Mesothelial cell of epicardium (in vitro differentiated cells): ENCODE measurements at places on chromosomes 6 and 20.

DNA sequence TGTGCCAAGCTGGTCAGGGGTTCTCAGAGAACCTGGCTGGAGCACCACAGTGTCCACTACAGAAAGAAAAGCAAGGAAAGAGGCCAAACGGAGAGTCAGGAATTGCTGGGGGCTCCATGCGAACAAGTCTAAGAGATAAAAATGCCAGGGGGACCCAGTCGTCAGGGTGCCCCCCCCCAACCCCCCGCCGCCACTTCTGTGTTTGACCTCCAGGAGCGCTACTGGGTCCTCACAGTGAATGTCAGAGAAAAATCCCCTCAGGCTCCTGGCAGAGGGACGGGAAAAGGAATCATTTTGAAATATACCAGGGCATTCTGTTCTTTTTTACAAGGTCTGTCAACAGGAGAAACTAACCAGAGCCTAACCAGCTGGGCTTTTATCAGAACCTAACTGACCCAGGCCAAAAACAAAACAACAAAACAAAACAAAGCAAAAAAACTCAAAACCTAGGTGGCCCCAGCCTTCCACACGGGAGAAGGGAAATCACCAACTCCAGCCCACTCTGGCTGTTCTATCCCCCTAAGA is 17.9 kb upstream of the NELFCD start:
- DNase-seq = no peak
- H3K4me1 ChIP-seq = no peaks in the 10 kb centered on the region
- peaks cover 2% of the 10 kb centered on the region for H3K27me3 ChIP-seq
- peaks cover 3% of the 10 kb centered on the region for H3K36me3 ChIP-seq
- H3K4me3 ChIP-seq = no peak overlapping the region

DNA sequence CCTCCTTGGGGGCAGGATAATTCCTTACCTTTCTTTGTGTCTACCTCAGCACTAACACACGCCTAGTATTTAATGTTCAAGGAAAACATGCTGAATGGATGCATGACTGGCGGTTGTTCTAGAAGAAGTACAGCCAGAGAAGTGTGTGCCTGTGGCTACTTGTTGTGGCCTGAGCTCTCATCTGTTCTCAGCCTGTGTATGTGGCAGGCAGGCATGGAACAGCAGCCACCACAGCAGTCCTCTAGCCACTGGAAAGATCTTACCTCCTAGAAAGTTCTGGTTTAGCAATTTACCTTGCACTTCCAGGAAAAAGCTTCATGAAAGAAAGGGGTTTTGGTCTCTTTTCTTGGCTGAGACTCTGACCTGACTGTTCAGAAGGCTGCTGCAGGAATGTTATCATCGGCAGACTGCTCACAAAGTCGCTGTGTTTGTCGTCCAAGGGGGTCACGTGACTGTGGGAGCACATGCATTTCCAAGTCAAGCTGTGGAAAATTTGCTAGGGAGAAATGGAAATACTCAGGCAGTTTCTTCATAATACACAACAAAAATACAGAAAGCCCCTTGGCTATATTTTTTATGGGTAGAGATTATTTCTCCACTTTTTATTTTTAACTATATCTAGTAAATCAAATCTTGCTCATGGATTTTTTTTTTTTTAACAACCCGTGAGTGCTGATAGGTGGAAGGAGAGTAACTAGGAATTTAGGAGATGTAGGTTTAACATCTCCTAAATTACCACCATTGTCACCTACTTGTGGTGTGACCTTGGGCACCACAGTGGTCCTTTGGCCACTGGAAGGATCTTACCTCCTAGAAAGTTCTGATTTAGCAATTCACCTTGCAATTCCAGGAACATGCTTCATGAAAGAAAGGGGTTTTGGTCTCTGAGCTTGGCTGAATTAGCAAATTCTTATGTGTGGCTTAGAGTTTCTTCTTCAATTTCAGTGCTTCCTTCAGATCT is 110.8 kb upstream of the GPR6 start:
- peak overlapping the region; percentile 69 for H3K27ac ChIP-seq
- H3K36me3 ChIP-seq = no peaks in the 10 kb centered on the region
- H3K27me3 ChIP-seq = no peaks in the 10 kb centered on the region
- H3K4me1 ChIP-seq = peaks cover 45% of the 10 kb centered on the region

GRCh38 chr6:81145506-81145905 is 607.0 kb downstream of the TENT5A start:
- no peaks in the 10 kb centered on the region for H3K4me1 ChIP-seq
- no peaks in the 10 kb centered on the region for H3K36me3 ChIP-seq
- no peaks in the 10 kb centered on the region for H3K27me3 ChIP-seq

- H3K4me1 ChIP-seq = no peaks in the 10 kb centered on the region
- H3K4me3 ChIP-seq = no peak overlapping the region
- no peak overlapping the region for H3K27ac ChIP-seq
- no peaks in the 10 kb centered on the region for H3K36me3 ChIP-seq
- H3K27me3 ChIP-seq = peaks cover 59% of the 10 kb centered on the region
These were observed 19.9 kb upstream of the BPIFA2 start for GRCh38 chr20:33148040-33148439.

- no peaks in the 10 kb centered on the region for H3K27me3 ChIP-seq
- H3K27ac ChIP-seq = no peak overlapping the region
- DNase-seq = no peak
- no peak overlapping the region for H3K4me3 ChIP-seq
- no peaks in the 10 kb centered on the region for H3K36me3 ChIP-seq
These were observed 33.2 kb downstream of the ENPP1 start for GRCh38 chr6:131840936-131841583.

DNA sequence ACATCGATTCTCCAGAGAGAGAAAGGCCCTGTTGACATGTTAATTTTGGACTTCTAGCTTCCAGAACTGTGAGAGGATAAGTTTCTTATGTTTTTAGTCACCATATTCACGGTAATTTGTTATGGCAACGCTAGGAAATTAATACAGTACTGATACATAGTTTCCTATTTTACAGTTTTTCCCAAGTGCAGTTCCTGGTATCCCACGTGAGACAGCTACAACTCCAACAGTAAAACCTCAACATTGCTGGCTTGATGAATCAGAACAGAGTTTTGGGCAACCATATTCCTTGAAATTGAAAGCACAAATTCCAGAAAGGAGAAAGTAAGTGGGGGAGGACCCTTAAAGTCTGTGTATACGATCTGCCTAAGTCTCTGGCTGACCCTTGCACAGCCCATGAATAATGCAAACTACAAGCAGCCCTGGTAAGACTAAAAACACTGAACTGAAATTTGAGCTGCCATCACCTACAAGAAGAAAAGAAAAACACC is 505.1 kb upstream of the NRSN1 start:
- H3K27me3 ChIP-seq = no peaks in the 10 kb centered on the region
- H3K36me3 ChIP-seq = peaks cover 5% of the 10 kb centered on the region
- H3K4me3 ChIP-seq = no peak overlapping the region
- DNase-seq = no peak
- H3K27ac ChIP-seq = peak overlapping the region; percentile 73
- peaks cover 39% of the 10 kb centered on the region for H3K4me1 ChIP-seq

DNA sequence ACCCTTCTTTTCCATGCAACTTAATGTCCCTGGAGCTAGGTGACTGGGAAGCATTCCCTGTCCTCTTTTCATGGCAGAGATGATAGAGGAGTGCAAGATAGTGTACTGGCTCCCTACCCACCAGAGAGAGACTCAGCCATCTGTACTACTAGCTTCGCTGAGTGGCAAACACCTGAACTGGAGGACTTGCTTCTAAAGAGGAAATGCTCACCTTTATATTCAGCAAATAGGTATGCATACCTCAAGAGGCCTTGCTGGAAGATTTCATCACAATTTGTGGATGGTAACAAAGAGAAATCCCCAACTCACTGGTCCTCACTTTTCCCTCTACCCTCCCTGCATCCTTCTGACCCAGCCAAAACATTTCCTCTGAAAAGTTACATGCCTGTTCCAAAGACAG is 124.1 kb downstream of the FOXA2 start:
- no peak for DNase-seq
- H3K4me1 ChIP-seq = peaks cover 25% of the 10 kb centered on the region
- H3K4me3 ChIP-seq = no peak overlapping the region
- no peaks in the 10 kb centered on the region for H3K36me3 ChIP-seq

DNA sequence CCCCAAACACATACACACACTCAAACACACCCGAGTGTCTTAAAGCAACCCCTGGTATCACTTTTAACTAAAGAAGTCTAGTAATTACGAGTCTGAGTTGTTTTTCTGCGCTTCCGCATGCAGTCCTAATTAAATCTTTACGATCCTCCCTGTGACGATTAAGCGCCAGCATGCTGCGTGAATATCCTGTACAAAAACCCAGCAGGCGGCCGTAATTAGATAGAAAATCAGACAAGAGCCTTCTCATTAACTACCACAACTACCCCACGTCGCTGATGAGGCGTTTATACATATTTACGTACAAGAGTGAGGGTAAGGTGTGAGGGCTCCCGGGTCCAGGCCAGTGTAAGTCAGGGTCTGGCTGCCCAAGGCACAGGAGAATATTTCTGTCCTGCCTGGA is 8.1 kb downstream of the TFAP2B start:
- peaks cover 94% of the 10 kb centered on the region for H3K27me3 ChIP-seq
- no peak overlapping the region for H3K27ac ChIP-seq
- H3K4me1 ChIP-seq = peaks cover 64% of the 10 kb centered on the region
- H3K4me3 ChIP-seq = no peak overlapping the region
- no peaks in the 10 kb centered on the region for H3K36me3 ChIP-seq

GRCh38 chr6:151014404-151015100 is 149.1 kb downstream of the MTHFD1L start:
- DNase-seq = peak; percentile 56
- H3K4me3 ChIP-seq = no peak overlapping the region
- H3K36me3 ChIP-seq = peaks cover 5% of the 10 kb centered on the region
- peaks cover 46% of the 10 kb centered on the region for H3K4me1 ChIP-seq

- peaks cover 5% of the 10 kb centered on the region for H3K4me1 ChIP-seq
- no peak for DNase-seq
- no peak overlapping the region for H3K27ac ChIP-seq
- peak overlapping the region; percentile 52 for H3K4me3 ChIP-seq
- H3K27me3 ChIP-seq = peaks cover 77% of the 10 kb centered on the region
- H3K36me3 ChIP-seq = no peaks in the 10 kb centered on the region
These were observed 285.8 kb upstream of the SUPT3H start for GRCh38 chr6:45663251-45664221.

DNA sequence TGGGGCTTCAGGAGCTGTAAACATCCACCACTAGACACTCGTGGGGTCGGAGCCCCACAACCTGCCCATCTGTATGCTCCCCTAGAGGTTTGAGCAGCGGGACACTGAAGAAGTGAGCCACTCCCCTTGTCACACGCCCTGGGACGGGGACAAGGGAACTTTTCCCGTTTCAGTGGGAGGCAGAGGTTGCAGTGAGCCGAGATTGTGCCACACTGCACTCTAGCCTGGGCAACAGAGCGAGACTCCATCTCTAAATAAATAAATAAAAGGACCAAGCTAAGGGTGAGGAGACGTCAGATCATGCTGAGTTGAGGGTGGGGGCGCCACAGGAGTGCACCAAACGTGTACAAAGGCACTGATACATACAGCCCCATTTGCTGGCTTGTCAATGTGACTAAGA is 8.4 kb downstream of the ZCCHC3 start:
- H3K4me1 ChIP-seq = peaks cover 45% of the 10 kb centered on the region
- H3K36me3 ChIP-seq = no peaks in the 10 kb centered on the region
- no peak for DNase-seq
- no peak overlapping the region for H3K27ac ChIP-seq
- H3K4me3 ChIP-seq = no peak overlapping the region

GRCh38 chr6:163613668-163614067 is 199.2 kb downstream of the QKI start:
- H3K4me1 ChIP-seq = no peaks in the 10 kb centered on the region
- DNase-seq = no peak
- H3K27ac ChIP-seq = no peak overlapping the region
- H3K36me3 ChIP-seq = no peaks in the 10 kb centered on the region

DNA sequence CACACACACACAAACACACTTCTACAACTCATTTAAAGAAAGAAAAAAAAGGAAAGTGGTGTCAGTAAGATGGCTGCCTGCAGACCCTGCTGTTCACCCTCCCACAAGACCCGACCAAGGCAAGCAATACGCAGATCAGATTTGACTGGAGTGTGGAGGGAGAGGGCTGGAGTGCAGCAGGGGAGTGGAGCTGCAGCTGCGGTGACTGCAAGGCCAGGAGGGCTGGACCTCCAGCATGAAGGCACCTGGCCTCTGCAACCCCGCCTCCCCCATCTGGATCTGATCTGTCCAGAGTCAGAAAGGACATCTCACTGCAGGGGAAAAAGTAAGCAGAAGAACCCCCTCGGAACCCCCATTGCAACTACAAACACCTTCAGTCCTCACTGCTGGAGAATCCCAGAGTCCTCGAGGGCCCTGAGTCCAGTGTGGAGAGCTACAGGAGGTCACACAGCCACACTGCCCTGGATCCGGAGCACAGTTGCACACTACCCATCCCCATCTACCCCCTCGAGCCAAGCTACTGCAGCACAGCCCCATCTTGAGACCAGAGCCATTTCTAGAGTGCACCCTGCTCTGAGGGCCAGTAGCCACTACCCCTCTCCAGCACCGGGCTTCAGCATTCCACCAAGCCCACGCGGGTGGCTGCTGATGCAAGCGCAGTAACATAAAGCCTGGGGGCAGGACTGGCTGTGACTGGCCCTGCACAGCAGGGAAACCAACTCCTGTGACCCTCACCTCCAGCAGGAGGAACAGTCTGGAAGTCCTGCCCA is 41.9 kb upstream of the SRSF6 start:
- H3K4me3 ChIP-seq = no peak overlapping the region
- H3K27ac ChIP-seq = no peak overlapping the region
- DNase-seq = no peak
- H3K36me3 ChIP-seq = peaks cover 3% of the 10 kb centered on the region

DNA sequence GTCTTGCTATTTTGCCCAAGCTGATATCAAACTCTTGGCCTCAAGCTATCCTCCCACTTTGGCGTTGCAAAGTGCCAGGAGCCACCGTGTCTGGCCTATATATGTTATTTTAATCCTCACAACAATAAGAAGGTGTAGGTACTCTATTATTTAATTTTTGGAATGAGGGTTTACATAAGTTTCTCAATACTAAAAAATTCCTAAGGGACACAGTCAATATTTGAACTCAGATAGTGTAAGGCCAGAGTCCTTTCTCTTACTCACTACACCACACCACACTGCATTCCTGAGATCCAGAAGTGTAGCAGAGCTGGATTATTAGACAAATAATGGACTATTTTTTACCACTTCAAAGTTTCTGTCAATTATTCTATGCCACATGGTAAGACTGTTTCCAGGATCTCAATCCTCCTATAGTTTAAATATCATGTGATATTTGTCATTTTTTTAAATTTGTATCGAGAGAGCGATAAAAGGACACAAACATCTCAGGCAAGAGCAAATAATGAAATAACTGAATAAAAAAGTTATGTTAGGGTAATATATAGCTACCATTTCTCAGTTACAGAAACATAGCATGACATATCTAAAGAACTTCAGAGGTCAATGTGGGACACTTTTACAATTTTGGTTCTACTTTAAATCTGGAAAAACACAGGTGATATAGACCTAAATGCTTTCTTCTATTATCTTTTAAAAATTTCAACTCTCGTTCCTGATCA is 162.2 kb upstream of the THEMIS start:
- no peaks in the 10 kb centered on the region for H3K27me3 ChIP-seq
- peaks cover 6% of the 10 kb centered on the region for H3K4me1 ChIP-seq
- H3K27ac ChIP-seq = no peak overlapping the region
- peaks cover 9% of the 10 kb centered on the region for H3K36me3 ChIP-seq

GRCh38 chr20:56244259-56244658 is 4.3 kb upstream of the MC3R start:
- no peaks in the 10 kb centered on the region for H3K36me3 ChIP-seq
- H3K4me1 ChIP-seq = no peaks in the 10 kb centered on the region
- H3K4me3 ChIP-seq = no peak overlapping the region
- no peak overlapping the region for H3K27ac ChIP-seq
- DNase-seq = no peak
